ENCODE measurements at places on chromosomes 2 and 18. TPM values are rescaled to one million over a fixed set of nuclear protein-coding genes. Genes with fewer than 3 reads are reported as not detected.

The RAB17 gene
- total RNA-seq = 2.7 TPM

The COL4A4 gene
- 0.93 TPM for total RNA-seq

The FBLN7 gene
- total RNA-seq = 15.4 TPM

The NTSR2 gene
- total RNA-seq = not detected

The IL36G gene
- total RNA-seq = not detected

Measured in posterior vena cava (tissue), 2 donors.